ENCODE measurements at places on chromosomes 2 and 18.

DNA sequence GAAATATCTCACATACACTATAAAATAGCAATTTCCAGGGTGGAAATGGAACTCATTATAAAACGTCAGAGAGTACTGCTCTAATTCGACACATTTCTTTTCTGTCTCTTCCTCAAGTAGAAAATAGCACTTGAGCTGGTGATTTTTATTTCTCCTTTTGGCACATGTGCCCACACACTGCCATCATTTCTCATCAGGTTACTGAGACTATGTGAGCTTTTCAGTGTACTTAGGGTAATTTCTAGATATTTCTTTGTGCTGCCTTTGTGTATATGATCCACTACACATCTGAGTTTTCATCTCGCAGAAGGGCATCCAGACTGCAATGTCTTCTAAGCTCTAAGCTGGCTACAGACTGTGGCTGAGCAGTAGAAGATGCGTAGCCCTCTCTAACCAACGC, 62.1 kb upstream of the PGAP1 start:
- no peak for DNase-seq

DNA sequence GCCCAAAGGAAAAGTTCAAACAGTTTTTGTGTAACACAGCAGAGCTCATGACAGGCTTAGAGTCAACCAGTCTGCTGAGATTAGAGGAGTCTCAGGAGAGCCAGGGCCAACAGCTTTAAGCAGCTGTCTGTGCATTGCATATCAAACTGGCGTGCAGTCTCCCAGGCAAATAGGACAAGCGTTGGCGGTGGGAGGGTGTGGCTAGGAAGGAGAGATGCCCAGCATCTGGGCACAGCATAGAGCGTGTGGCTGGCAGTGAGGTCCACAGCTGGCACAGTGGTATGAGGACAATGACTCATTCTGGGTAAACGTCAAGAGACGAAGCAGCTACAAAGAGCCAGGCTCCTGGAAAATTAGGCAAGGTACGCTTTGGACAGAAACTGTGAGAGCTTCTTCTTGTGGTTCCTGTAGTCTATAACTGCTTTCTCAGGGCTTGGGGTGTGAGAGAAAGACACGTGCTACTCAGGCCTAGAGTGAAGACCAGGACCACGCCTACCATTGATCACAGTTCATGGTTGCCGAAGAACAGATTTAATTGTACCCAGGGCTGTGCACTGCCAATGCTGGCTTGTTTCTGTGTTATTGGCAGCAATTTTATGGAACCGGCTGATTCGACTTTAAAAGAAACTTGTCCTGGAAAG, 14.8 kb downstream of the ZAP70 start:
- DNase-seq, result no peak

GRCh38 chr2:234199996-234200395, 149.5 kb downstream of the SPP2 start:
- no peak for DNase-seq

GRCh38 chr2:63522950-63523349, 65.3 kb downstream of the WDPCP start:
- no peak for DNase-seq

- DNase-seq, result no peak
Observed at GRCh38 chr2:72141881-72142451, 5.7 kb downstream of the CYP26B1 start.

- DNase-seq, result no peak
Observed at GRCh38 chr2:11155381-11156035, at the start of gene SLC66A3. Gene SLC66A3 (plus strand): TSS chr2:11155467. CDS start chr2:11155547, 80 bp downstream.

All from activated effector memory CD4-positive, alpha-beta T cell treated with Interleukin-2 at 50 U/mL for 16 hours (primary cell).